ENCODE measurements at places on chromosomes 5 and 9. TPM values are rescaled to one million over a fixed set of nuclear protein-coding genes. Genes with fewer than 3 reads are reported as not detected.

DNA sequence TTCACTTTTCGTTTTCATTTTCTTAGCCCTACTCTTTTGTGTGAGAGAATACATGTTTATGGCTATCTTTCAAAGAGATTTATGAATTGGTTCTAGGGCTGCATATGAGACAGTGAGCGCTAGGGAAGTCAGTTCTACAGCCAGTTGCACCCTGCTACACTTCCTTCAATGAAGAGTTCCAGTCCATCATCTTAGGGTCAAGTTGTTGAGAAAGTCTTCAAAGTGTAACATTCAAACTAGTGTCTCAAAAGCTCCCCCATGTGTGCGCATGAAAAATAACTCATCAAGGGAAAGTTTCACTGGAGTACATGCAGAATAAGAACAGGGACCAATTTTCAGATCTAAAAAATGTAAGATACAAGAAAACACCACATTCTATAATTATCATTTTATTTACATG lies 317.2 kb downstream of the DEPDC1B start:
- no peak for DNase-seq

DNA sequence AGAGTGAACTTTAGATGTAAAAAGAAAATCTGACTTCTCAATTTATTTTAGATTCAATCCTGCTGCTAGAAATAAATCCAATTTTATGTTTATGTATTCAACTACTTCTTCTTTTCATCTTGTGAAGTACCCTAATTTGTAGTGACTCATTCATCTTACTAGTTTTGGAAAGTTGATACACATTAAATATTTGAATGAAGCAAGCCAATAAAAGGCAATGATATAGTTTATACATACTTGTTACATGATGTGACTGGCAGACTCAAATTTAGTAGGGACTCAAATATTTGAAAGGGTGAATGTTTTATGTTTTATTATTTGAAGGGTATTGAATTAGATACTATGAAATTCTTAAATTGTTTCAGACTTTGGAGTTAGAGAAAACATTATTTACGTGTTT lies 34.7 kb downstream of the CSNK1G3 start:
- DNase-seq, result no peak

GRCh38 chr5:109652096-109652495 lies 37.6 kb upstream of the MAN2A1 start:
- DNase-seq, result no peak

DNA sequence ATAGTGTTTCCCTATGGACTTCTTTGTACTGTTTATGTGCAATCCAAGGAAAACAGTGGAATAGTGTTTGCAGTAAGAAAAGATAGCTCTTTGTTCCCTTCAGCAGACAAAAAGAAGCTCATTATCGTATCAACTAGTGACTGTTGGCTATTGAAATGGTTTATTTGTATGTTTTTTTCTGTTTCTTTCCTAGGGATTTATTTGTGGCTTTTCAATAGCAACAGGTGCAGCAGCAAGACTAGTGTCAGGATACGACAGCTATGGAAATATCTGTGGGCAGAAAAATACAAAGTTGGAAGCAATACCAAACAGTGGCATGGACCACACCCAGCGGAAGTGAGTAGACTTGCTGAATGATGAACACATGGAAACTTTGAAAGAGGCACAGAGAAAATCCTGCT lies 65.1 kb downstream of the SLC44A1 start:
- no peak for DNase-seq

GRCh38 chr9:93577078-93577974 lies 942 bp downstream of the PHF2 start:
- DNase-seq, result peak; percentile 71

DNA sequence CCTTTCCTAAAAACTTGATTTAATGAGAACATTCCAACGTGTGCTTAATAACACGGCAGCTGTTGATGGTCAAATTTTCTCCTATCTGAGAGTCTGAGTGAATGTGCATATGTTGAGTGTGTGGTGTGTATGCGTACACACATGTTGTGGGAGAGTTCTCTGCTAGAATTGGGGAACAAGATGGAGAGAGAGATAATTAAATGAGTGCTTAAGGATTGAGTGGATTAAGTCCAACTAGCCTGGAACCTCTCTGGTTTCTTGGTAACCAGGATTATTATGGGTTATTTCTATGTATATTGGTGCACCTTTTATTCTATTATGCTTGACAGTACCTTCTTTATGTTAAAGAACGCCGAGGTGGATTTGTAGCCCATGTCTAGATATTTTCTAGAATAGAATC lies 36.4 kb upstream of the TNFAIP8 start:
- DNase-seq, result no peak

DNA sequence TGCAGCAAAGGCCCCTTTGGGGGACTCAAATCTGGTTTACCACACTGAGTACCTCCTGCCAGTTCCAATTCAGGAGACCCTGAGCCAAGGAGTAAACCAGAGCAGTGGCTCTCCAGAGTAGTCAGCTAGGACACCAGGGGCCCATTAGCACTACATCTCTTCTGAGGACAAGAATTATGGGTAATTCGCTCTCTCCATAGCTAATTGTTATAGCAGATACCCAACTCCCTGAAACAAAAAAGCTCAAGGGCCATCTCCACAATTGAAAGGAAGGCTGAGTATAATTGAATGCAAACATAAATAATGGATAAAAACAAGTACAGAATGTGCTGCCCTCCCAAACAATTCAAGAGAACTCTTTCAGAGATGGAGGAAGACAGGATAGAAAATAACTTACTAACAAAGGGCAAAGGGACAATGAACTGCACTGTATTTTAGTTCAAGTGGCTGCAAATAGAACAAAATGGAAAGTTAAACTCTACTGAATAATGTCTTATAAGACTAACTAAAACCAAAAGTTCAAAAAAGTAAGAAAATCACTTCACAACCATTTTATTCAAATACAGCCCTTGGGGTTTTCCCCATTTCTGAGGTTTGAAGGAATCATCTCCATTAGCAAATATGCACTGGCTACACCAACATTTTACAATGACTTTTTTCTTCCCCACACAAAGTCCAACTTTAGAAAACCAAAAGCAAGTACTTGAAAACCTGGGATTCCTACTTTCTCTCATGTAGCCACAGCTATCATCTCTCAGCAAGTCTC lies 118.8 kb downstream of the SIL1 start:
- no peak for DNase-seq

The GOLGA1 gene
- 14.2 TPM for total RNA-seq

The PCDHAC2 gene
- total RNA-seq, result 0.49 TPM

The PCDHB2 gene
- total RNA-seq, result 28.4 TPM

The TRPM3 gene
- 2.3 TPM for total RNA-seq

The ADAMTSL1 gene
- 0.19 TPM for total RNA-seq

The SLCO4C1 gene
- total RNA-seq, result 1.8 TPM

All from endodermal cell (in vitro differentiated cells).